Activated naive CD4-positive, alpha-beta T cell treated with Interleukin-2 at 50 U/mL for 16 hours (primary cell): ENCODE measurements at places on chromosomes 5 and 9.

GRCh38 chr5:111255169-111255568 is 31.0 kb downstream of the CAMK4 start:
- no peak for DNase-seq

DNA sequence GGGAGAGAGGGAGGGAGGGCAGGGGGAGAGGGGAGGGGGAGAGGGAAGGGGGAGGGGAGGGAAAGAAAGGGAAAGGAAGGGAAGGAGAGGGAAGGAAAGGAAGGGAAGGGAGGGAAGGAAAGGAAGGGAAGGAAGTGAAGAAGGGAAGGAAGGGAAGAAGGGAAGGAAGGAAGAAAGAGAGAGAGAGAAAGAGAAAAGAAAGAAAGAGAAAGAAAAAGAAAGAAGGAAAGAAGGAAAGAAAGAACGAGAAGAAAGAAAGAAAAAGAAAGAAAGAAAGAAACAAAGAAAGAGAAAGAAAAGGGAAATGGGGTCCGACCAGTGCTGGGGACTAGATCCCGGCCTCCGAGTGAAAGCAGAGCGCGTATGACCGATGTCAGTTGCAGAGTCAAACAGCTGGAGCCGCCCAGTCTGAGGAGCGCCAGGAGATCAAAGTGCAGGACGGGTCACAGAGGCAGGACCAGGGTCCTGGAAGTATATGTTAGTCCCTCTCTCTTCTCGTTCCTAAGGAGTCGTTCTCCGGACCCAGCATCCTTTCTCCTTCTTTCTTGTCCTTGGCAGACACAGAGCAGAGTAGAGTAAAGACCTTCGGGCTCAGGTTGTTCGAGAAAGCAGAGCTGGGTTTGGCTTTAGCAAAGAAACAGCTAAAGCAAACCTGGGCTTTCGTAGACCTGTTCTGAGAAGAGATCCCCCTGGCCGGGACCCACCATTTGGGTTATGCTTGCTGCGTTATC is 305.4 kb upstream of the MSX2 start:
- DNase-seq = no peak

GRCh38 chr9:101571114-101571513 is 23.7 kb downstream of the PPP3R2 start:
- DNase-seq = no peak

DNA sequence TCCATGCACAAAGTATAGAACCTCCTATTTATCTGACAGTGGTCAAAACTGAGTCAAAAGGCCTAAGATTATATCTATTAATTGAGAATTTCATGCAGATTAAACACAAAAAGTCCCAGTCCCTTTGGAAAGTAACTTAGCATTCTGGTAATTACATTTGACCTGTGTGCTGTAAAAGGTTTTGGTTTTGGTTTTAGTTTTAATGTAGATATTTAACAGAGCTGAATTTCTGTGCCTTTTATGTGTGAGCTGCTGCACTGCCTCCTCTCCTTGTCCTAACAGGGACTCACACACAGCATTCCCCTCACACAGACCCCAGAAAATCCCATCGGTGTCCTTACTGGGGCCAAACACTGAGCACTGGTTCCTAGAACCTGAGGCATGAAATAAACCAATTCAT is 31.0 kb upstream of the FSD1L start:
- no peak for DNase-seq

DNA sequence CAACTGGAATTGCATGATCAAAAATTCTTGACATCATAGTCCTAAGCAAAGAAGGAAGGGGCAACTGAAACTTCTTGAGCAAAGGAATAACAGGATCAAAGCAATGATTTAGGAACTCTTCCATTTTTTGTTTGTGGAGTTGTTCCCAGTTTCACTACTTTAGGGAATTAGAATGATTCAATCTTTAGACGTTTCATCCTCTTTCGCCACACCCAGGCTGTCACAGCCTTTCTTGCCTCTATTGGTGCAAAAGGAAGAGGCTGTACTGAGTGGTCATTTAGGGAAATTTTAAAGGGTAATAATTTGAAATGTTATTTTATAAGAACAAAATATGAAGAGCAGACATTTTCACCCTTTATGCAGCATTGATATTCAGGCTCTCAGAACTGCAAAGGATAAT is 1026.0 kb upstream of the ARRDC3 start:
- no peak for DNase-seq

DNA sequence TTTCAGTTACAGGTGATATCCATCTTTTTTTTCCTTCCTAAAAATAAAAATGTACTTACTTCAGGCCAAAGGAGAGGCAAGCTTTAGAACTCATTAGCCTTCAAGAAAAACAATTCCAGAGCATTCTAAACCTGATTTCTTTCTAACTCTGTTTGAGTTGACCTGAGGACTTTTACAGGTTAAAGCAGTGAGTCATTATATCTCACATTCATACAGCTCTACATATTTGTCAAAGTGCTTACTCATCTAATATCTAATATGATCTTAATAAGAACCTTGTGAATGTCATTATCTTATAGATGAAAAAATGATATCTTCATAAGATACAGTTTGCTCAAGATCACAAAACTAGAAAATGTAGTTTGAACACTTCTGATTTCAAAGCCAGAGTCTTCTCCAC is 149.2 kb upstream of the CDKN2B start:
- DNase-seq = no peak
